ACHN (cell line): ENCODE measurements at places on chromosomes 5 and 9.

DNA sequence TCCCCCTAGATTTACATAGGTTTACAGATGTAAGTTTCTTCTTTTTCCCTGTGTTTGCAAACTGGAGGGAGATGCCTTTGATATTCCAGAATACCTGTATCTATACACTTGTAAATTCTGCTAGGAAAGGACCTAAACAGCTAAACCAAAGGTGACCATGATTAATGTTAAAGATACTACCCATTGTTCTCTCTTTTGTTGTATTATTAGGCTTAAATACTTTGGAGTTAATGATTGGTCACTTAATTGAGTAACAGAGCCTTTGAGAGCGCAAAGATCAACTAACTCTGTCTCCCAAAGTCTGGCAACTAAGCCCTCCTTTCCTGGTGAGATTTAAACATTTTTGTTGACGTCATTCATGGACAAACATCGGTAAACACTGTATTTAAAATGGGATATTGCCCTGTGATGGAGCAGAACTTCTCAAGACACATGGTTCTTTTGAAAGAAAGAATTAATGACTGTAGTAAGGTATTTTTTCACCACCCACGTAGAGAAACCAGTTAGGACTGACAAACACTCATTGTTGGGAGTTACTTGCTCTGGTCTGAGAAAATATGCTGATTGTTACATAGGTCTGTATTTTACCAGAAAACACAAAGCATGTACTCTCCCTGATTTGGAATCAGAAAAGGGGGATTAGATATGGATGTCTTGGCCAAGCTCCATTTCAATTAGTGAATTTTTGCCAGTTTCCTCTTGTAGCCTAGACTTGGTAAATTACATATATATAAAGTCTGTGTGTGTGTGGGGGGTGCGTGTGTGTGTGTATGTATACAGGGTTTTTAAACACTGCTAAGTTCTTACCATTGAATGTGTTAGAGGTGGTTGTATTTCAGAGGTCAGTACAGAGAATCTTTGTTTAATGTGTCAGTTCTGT, 4.6 kb downstream of the VCAN start:
- DNase-seq: peak; percentile 25

GRCh38 chr9:134211811-134212485, 47.6 kb upstream of the RNU6ATAC start:
- DNase-seq: no peak

- no peak for DNase-seq
Measured at GRCh38 chr9:5760338-5760737, 72.6 kb downstream of the ERMP1 start.

DNA sequence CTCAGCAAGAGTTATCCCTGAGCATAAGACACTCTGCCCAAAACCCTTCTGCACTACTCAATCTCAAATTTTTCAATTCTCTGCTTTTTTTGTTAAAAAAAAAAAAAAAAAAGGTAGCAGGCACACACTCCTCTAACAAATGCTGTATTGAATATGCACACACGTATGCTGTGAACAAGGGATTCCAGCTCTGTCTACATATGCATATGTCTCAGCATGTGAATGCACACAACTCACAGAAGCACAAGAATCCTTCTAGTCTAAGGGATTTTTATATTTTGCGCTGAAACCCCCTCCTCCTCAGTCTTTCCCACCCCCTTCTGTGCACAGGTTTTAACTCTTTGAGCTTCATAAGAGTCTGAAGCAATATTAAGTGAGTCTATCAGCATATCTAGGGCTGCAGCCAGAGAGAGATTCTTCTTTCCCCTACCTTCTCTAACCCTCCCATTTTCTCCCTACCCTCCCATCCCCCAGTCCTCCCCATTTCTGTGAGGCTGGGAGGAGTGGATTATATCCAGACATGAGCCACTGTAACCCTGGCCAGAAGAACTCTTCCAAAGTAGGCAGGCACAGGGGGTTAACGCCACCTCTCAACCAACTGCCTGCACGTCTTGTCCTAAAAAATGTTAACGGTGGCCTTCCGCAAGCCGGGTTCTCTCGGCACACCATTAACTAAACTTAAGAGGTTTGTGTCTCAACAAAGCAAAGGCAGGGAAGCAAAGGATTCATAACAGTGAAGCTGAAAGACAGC, 1.0 kb downstream of the GABRB2 start:
- no peak for DNase-seq

DNA sequence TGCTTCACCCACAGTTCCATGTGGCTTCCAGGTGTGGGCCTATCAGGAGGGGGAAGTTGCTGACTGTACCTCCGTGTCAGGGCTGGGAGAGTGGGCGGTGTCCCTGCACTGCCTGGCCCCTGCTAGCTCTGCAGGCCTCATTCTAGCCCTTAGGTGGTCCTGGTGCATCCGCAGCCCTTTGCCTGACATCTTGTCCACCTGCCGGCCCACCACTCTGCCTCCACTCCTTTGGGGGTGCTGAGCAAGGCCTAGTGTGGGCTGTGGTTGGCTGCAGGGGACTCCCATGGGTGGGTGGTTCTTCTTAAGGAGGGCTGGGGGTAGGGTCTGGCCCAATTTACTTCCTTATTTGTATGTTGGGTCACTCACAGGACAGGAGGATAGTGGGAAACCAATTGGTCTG, 66.9 kb downstream of the HSPA4 start:
- DNase-seq: no peak

- DNase-seq: no peak
Measured at GRCh38 chr5:135481387-135481786, 29.2 kb upstream of the TIFAB start.

GRCh38 chr5:148586796-148587195, 67.5 kb downstream of the HTR4 start:
- no peak for DNase-seq

DNA sequence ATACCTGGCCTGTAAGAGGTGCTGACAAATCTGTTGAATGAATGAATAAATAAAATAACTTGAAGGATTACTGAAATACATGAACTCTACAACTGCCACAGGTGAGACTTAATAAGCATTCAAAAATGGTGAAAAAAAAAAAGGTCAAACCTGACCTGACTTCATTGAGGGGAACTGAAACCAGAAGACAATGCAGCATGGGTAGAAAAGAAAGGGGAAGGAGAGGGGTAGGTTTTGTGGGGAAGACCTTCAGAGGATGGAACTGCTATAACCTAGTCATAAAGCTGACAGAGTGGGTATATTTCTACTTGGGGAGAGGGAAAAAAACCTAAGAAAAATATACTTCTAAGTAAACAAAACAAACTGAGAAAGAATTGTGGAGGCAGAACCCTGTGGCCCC, 56.6 kb downstream of the RASEF start:
- no peak for DNase-seq

DNA sequence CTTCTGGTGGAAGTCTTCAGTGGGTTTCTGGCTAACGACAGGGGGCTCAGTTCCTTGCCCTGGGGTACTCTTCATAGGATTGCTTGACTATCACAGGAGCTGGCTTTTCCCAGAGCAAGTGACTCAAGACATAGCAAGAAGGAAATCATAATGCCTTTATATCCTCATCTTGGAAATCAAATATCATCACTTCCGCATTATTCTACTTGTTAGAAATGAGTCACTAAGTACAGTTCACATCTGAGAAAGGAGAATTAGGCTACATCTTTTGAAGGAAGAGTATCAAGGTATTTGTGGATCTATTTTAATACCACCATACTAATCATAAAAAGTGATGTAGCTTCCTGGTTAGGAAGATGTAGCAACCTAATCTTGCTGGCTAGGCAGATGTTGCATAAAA, 148.2 kb upstream of the RAI14 start:
- DNase-seq: no peak

DNA sequence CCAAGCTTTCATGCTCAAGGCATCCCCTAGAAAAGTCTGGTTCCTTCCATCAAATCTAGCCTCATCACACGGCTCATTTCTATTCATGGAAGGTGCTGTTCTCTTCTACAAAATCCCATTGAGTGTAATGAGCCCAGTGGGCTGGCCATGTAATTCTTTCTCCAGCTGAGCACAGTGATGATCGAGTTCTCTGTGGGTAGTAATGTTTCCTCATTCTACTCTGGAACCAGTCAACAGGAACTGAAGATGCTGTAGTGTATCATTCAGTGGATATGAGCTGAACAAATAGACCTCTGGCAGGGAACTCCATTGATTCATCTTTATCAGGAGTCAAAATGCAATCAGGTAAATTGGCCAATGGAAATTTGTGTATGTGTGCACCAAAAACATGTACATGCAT, 149.2 kb downstream of the LRRC70 start:
- no peak for DNase-seq

DNA sequence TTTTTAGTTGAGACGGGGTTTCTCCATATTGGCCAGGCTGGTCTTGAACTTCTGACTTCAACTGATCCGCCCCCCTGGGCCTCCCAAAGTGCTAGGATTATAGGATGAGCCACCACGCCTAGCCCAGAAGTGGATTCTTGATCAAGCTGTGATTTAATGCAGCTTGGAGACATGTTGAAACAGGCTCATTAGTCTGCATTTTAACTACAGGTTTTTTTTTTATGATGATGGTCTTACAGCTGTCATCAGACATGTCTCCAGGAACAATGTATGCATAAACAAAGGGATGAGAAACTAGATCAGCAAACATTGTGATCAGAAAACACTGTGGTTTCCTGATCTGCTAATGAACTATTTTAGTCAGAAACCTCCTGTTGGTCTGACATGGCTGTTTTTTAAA, 30.0 kb upstream of the PLPP1 start:
- DNase-seq: no peak

GRCh38 chr9:71763832-71764231, 4.5 kb downstream of the CEMIP2 start:
- DNase-seq: no peak

- DNase-seq: no peak
Measured at GRCh38 chr5:76427206-76428140, 24.4 kb downstream of the IQGAP2 start.

- DNase-seq: no peak
Measured at GRCh38 chr9:125425901-125426515, 164.4 kb downstream of the GAPVD1 start.

DNA sequence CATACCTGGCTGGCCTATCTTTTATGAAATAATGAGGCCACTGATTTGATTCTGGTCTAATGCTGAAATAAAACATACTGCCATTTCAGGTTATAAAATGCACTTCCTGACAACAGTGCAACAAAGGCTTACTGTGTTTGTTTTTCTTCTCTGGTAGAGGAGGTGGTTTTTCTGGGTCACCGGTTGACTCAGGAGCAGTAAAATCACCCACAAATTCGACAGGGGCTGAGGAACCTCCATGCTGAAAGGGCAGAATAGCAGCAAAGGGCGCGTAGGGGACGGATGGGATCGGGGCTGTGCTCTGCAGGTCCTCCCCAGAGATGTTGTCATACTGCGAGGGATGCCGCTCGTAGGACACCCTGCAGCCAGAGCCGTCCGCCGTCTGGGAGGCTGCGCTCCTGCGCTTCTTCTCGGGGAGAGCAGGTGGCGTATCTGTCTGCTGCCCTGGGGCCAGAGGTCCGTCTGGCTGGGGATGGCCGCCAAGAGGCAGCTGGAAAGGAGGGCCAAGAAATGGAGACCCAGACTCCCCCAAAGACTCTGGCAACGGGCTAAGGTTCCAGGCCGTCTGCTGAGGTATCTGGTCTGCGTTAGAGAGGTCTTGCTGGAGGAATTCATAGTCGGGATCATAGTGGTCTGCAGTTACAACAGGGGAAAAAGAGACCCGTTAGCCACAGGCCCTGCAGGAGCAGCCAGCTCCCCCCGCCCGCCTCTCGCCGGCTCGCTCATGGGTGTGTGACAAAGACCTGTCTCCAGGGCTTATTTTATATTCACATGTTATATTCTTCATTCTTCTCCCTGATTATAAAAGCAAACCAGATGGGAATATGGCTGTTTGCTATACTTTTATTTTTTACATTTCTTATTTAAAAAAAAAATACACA, 80.7 kb downstream of the PRRT1B start:
- DNase-seq: no peak

- peak; percentile 18 for DNase-seq
Measured at GRCh38 chr5:55636683-55637082, 75.4 kb downstream of the SLC38A9 start.

- no peak for DNase-seq
Measured at GRCh38 chr5:64000096-64000495, 37.9 kb upstream of the HTR1A start.

- DNase-seq: no peak
Measured at GRCh38 chr9:95920017-95920416, 44.5 kb downstream of the ERCC6L2 start.

DNA sequence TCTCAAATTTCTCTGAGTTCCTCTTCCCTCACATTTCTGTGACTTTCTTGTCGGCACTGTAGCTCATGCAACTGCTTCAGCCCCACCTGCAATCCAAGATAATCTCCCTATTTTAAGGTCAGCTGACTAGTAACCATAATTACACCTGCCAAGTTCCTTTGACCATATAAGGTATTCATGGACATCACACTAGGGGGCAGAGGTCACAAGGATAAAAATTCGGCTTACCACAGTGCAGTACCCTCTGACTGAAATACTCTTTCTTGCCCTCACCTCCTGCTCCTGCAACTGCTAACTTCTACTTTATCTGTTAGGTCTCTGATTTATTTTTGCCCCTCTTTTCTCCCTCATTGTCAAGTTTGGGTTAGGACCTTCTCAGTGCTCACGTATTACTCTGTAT, 144.2 kb downstream of the GDNF start:
- no peak for DNase-seq

GRCh38 chr9:126519660-126520420, 93.9 kb upstream of the LMX1B start:
- no peak for DNase-seq

DNA sequence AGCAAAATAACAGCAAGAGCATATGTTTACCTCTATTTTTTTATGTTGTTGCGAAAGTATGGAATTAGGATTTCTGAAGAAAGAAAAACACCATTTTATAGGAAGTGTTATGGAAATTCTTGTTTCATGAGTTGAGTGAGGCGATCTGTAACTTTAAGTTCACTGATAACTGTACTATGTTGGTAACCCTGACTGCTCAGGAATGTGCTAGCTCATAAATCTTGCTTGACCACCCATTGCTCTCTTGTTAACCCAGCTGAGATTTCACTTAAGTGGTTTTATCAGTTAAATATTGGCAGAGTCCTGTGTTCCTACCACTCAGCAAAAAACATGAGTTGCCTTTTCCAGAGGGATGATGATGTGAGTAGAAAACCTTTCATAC, 91.1 kb upstream of the STARD4 start:
- DNase-seq: peak; percentile 80

DNA sequence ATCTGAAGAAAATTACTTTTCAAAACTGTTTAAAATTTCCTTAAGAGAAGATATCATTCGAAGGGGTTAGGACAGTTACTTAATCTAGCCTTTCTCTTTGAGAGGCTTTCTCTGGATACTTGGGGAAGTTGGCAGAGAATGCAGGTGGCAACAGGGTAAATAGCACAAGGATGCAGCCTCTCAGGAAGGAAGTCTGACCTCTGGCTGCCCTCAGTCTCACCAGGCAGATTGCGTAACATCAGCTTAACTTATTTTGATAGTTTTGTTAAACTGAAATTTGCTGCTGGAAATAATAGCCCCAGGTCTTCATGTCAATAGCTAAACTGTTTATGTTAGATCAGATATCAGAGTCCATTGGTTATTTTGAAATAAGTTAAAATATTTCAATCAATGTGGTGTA, 20.4 kb downstream of the CCDC192 start:
- peak; percentile 3 for DNase-seq

- no peak for DNase-seq
Measured at GRCh38 chr9:33186457-33187168, 19.5 kb upstream of the B4GALT1 start.
